Hippocampal formation (tissue), 2 donors: ENCODE measurements at places on chromosomes 16 and 17.

GRCh38 chr17:70081885-70082284 lies 6.9 kb downstream of the KCNJ16 start:
- DNase-seq, result no peak

DNA sequence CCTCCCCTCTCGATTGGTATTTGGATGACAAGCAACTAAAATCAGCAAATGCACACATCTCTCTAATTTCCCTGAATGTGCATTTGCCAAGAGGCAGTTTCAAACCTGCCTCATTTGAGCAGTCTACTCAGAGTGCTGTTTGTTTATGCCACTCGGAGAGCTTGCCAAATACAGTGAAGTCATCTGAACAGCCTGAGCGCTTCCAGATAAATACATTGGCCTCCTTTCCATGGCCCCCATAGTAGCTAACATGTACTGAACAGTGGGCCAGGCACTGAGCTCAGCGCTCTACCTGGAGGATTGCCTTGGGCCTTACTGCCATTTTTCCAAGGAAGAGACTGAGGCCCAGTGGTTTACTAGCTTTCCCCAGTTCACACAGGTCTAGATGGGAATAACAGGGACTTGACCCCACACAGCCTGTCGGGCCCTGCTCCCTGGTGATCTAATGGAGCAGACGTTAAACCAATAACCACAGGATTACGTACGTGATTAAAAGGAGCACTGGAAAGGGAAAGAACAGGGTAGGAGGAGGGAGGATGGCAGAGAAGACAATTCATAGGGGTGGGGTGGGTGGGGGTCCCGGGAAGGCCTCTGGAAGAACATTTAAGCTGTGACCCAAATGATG lies 18.7 kb upstream of the ANKRD40CL start:
- peak; percentile 67 for DNase-seq

- no peak for DNase-seq
These were observed 9.5 kb downstream of the DEF8 start for GRCh38 chr16:89958068-89958467.

DNA sequence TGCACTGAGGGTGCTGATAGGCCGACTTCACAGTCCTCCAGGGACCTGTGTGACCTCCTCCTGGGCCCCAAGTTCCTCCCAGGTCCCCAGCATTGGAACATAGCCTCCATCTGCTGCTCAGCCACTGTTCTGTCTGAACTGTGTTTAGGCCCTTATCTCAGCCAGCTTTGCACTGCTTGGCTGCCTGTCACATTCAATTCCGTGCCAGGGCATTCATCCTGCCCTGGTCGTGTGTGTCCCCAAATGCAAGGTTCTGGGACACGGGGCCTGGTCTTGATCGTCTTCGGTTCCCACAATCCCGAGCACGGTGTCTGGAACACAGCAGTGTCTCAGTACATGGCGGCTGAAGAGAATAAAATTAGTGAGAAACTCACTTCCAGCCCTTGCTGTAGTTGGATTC lies 69.9 kb upstream of the NFAT5 start:
- DNase-seq, result no peak

DNA sequence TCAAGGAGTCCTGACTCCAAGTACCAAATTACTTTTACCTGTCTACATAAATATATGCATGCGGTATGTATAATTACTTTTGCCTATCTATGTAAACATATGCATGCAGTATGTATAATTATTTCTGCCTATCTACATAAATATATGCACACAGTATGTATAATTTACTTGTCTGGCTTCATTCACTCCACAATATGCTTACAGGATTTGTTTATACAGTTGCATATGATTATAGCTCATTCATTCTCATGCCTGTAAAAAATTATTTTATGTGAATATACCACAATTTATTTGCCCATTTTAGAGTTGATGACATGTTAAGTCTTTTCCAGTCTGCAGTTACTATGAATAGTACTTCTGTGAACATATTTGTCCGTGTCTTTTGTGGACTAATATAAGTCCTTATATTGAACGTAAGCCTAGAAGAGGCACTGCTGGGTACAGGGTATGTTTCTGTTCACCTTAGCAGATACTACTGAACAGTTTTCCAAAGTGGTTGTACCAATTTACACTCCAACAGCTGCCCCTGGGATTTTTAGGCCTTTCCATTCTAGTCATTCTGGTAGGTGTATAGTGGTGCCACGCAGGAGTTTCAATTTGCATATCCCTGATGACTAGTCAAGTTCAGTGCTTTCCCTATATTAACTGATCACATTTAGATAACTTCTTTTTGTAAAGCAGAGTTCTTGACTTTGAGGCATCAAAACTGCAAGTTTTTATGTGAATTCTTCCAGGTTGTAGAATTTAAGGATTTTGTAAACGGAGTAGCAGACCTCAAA lies 47.0 kb downstream of the MARVELD3 start:
- DNase-seq, result no peak

- peak; percentile 42 for DNase-seq
These were observed 50.4 kb downstream of the OR1D5 start for GRCh38 chr17:3012926-3013581.

DNA sequence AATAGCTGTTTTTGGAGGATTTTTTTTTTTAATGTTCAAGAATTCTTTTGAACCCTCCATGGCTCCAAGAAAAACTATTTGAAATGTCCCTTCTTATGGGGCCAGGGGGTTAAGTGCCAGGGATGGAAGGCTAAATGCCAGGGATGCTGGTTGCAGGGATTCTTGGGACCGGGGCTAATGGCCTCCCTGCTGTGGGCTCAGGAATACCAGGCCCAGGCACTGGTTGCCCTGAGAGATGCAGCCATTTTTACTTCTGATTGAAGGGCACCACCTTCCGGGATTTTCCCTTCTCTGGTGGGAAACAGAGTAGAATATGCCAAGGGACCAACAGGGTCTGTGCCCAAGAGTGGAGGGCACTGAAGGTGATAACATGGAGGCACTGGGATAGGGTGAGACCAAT lies 10.9 kb upstream of the KAT7 start:
- no peak for DNase-seq

- DNase-seq, result no peak
These were observed 44.0 kb upstream of the ABCC11 start for GRCh38 chr16:48291303-48291702.

DNA sequence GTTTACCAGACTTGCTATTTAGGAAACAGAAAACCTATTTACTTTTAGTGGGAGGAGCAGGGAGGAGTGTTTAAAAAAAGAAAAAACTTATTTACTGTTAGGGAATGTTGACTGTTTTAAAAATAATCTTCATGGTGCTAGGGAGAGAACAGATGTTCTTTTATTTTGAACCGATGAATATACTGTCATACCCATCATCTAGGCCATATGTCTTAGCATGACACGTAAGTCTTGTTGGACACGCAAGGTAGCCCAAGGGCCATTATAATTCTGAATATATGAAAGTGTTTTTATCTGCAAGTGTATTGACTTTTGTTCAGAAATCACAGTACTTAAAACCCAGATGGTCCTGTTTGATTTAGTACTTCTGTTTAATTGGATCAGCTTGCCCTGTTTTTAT lies 11.6 kb downstream of the WIPF2 start:
- DNase-seq, result no peak

DNA sequence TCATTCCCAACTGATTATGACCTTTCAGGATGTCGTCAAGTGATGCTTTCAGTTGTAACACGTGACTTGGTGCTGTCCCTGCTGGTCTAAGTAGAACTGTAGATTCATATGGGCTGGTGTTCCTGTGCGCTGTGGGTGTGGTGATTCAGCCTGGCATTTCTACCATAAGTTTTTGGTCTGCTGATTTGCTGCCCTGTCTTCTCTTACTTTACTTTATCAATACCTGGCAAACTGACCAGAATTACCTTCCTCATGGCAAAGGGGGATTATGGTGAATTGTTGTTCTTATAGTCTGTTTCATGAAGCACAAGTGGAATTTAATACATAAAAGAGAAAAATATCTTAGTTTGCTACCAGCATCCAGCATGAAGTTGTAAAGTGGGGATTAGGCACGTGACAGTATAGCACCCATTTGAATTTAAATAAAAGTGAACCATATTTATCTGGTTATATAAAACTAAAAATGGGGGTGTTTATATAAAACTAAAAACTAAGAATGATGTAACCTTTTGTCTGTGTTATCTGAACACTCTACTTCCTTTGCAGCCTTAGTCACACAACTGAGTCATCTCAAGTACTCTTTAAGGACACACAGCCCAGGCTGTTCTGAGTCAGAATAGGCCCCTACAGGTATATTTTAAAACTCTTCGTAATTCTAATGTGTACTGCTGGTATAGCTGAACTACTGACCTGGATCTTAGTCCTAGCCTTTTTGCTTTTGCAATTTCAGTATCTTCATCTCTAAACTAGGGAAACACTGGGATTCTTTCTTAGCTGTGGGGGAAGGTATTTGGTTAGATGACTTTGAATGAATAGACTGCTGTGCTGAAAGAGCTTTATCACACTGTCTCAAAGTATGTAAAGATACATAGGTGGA lies 28.3 kb downstream of the TTC19 start:
- DNase-seq, result no peak
